ENCODE measurements at places on chromosomes 2 and 18.

GRCh38 chr2:69300650-69301049, 86.4 kb downstream of the GFPT1 start:
- DNase-seq, result no peak

- DNase-seq, result no peak
Measured at GRCh38 chr2:122237450-122237849, 482.0 kb downstream of the TSN start.

GRCh38 chr2:236993-237539, 26.8 kb downstream of the SH3YL1 start:
- no peak for DNase-seq

DNA sequence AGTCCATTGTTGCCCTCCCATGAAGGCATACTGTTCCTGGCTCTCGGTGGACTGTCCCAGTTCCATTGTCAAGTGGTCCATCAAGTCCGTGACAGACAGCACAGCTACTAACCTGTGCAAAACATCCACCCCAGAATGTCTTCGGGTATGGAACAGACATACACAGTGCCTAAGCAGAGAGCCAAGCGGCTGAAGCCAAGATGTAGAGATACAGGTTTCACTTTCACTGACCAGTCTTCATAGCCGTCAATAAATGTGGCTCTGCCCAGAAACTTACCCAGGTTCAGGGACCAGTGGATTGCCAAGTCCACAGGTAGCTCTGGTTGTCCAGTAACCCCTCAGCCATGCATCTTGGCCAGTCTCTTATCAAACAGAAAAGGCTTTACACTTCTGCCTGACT, 10.7 kb upstream of the PAPOLG start:
- no peak for DNase-seq

GRCh38 chr2:15895615-15896469, 44.5 kb upstream of the MYCN start:
- no peak for DNase-seq

DNA sequence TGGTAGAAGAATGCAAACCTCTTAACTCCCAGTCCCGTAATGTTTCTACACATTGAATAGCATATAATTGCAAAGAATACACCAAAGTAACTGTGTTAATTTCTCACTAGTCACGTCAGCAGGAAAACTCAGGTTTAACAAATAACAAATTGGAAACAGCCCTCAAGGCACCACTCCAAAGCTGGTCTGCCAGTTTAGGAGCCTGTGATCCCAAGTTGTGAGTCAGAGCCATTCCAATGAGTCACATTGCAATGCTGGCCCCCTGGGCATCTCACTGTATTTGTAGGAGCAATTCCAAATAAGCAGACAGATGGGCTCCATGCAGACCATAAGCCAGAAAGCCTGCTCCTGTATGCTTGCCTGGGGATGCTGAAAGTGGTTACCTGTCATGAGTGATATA, 143.2 kb upstream of the SETBP1 start:
- no peak for DNase-seq

DNA sequence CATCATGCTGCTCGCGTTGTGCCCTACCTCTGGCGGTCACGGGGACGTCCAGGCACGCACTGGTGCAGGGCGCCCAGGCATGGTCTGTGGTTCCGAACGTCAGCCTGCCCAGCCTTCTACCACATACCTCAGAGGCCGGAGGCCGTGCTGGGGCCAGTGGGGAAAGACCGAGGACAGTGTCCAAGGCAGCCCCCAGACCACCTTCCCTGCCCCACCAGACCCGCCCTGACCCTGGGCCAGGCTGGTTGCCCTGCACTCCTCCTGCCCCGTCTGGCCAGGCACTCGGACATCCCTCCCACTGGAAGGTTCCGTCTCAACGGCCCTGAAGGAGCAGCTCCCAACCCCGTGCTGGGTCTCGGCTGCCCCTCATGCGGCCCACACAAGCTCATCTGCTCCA, 32.8 kb downstream of the SLC66A2 start:
- no peak for DNase-seq

GRCh38 chr2:216236486-216236885, 127.3 kb downstream of the XRCC5 start:
- no peak for DNase-seq

- DNase-seq, result no peak
Measured at GRCh38 chr2:73870084-73870483, 22.7 kb upstream of the ACTG2 start.

DNA sequence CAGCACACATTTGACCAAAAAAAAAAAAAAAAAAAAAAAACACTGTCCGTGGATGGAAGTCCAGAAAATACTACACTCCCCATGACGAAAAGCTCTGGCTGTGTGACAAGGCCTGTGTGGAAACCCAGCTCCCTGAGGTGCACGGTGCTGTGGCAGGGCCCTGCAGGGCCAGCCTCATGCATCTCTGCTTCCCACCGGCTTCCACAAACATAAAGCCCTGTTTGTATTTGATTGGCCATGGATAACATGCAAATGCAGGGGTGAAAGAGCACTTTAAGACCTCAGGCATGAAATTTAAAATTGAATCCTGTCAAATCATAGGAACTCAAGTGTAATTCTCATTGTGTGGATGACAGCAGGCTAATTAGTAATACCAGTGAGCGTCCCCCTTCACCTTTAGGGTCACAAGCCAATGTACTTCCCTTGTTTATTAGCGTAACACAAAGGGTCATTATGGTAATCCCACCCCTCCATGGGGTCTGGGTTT, 757.2 kb downstream of the GALR1 start:
- DNase-seq, result no peak

DNA sequence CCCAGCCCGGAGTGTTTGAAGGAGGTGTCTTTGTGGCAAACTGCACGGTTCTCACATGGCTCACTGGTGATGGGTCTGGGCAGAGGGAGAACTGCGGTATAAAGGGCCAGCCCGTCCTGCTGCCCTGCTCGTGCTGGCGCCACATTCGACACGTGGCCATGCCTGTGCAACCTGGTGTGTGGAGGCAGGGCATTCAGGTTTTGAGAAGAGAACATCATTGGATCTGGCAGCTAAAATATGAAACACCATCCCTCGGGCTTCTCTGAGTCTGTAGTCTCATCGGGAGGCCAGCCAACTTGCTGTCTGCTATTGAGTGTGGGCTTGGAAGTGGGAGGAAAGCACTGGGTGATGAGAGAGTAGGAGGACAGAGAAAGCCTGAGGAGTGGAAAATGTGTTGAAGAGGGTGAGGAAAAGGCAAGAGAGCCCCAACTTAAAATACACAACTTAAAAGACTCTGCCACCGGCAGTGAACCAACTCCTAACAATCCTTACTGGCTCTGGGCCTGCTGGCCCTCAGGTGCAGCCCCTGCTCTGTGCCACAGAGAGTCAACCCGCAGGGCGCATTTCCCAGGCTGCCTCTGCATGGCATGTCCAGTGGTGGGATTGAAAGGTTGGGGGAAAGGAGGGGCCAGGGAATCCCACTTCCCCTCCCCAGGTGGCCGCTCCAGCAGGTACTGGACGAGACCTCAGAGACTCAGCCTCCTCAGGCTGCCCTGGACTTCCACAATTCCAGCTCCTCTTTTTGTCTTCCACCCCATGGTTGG, 112.7 kb upstream of the DLX2 start:
- no peak for DNase-seq

DNA sequence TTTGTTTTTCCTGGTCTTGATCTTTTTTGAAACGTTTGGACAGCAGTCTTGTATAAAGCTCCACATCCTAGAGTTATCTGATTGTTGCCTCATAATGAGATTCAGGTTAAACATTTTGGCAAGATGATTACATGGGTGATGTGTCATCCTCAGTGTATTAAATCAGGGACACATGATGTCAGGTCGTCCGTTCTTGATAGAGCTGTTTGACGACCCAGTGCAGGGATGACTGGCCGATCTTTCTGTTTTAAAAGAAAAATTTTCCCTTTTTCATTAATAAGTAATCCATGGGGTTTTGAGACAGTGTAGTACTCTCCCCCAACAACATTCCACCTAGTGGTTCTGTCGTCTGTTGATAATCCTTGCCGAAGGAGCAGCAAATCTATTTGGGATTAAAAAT, 44.5 kb upstream of the SERPINB2 start:
- no peak for DNase-seq

GRCh38 chr18:25042641-25043051, 309.3 kb downstream of the ZNF521 start:
- DNase-seq, result no peak

DNA sequence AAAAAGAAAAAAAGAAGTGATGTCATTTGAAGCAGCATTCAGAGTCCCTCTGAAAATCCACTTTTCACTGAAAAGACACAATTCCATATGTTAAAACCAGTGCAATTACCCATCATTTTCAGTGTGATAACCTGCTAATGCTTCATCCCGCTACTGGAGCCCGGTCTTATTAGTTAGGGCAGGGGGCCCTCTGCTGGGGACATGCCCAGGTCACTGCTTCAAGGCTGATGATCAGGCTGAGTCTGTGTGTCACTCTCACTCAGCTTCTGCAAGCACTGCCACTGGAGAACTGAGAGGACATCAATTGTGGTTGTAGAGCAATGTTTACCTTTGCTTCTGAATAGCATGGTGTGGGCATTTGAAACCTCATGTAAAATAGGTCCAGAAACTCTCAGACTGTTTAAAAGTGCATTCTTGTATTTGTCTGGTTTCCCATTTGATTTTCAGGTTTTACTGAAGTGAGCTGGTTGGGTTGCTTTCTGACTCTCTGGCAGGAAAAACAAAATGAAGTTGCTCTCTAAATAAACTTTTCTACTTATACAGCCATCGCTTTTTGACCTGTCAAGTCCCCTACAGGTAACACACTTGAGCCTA, 49.2 kb upstream of the NXPH2 start:
- DNase-seq, result peak; percentile 39

GRCh38 chr2:173101687-173102086, 26.0 kb downstream of the MAP3K20 start:
- no peak for DNase-seq

DNA sequence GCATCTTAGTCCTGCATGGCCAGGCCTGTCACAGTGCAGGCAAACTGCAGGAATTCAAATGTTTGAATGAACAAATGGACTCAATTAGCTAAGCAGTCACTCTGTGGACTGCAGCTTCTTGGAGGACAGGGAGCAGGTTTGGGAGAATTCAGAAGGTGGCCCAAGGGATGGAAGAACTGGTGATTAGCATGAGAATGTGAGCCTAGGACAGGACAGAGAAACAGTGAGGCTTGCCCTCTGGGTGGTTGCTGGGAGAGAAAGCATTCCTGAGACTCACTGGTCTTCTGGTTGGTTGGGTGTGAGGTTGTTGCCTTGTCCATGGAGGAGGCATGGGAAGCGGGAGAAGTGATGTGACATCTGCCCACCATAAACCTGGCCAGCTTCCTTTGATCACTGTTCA, 13.7 kb downstream of the IL1RL2 start:
- no peak for DNase-seq

GRCh38 chr18:63317982-63318888, 1.3 kb downstream of the BCL2 start:
- peak; percentile 92 for DNase-seq

DNA sequence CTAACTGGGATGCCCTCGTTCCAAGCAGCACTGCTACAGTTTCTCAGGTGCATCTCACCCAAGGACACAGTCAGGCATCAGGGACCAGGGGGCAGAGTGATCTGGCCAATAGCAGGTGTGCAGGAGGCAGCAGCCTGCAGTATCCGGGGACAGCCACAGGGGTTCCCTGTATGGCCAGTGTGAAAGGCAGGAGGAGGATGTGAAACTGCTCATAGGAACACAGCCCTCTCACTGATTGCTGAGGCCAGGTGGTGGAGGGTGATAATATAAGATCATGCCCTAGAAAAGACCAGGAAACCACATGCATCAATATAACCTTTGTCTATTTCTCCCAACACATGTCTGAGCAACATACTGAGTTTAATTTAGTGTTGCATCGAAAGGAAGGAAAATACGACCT, 112.7 kb upstream of the TACR1 start:
- DNase-seq, result no peak

DNA sequence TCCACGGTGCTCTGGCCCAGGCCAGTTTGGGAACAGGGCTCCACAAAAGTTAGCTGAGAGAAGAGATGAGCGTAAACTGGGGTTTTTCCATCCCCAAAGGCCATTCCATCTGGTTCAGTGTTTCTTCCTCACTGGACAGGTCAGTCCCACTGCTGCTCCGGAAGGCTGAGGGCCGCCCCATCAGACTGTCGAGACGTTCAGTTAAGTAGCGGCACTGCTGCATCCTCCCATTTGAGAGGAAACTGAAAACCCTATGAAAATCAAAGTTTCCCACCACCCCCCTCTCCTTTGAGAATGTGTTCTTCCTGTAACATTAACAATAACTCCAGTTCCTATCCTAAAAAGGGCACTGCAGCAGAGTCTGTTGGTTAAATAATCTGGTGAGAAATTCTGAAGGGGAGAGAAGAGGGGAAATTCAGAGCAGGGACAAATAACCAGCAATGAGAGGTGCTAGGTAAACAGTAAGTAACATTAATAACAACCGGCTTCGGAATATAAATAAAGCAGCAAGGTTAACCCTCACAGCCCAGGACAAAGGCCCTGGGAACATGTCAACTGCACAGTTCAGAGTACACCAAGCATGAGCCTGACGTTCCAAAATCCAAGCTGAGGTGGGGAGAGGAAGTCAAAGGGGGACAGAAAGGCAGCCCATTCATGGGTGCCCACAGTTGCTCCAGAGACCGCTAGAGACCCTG, 55.4 kb downstream of the UXS1 start:
- no peak for DNase-seq

GRCh38 chr2:199019898-199020507, 437.7 kb downstream of the SATB2 start:
- DNase-seq, result no peak

- DNase-seq, result no peak
Measured at GRCh38 chr18:8106603-8107002, 502.6 kb upstream of the RAB12 start.

DNA sequence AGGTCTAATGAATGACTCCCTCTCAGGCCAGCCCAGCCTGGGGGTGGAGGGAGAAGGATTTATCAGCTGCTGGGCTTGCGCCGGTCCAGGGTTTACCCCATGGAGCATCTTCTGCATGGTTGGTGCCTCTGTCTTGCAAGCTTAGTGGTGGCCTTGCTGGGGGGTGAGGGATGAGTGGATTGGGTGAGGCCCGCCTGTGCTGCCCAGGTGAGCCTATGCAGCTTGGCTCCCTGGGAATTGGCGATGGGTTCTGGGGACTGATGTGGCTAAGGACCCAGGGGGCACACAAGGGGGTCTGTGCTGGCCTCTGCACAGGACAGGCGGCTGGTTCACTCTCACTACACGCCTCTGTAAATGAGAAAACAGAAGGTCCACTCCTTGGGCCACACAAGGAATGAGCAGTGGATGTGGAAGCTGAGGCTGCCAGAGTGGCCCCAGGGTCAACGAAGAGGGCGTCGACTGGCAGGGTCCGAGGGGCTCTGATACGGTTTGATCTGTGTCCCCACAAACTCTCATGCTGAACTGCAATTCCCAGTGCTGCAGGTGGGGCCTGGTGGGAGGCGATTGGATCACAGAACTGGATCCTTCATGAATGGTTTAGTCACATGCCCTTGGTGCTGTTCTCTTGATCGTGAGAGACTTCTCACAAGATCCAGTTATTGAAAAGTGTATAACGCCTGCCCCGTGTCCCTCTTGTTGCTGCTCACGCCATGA, 151.6 kb upstream of the HDAC4 start:
- peak; percentile 8 for DNase-seq
